ENCODE measurements at places on chromosomes 16 and 17. TPM values are rescaled to one million over a fixed set of nuclear protein-coding genes. Genes with fewer than 3 reads are reported as not detected.

DNA sequence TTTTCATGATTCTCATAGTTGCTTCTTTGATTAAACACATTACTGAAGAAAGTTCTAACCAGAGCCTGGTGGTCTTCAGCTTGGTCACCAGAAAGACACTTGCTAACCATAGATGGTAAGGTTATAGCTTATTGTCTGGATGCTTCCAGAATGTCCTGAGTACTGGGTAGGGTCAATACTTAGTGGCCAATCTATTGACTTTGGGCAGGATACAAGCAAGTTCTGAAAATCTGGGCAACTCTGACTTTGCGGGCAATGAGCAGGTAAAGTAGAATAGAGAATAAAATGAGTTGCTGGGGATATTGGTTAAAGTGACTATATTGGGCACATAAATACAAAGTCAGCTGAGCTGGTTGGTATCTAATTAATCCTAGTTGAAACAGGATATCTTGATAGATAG, 63.0 kb downstream of the ABCA8 start:
- no peak for DNase-seq

- no peak for DNase-seq
These were observed 10.5 kb upstream of the NUDT7 start for GRCh38 chr16:77711775-77712174.

DNA sequence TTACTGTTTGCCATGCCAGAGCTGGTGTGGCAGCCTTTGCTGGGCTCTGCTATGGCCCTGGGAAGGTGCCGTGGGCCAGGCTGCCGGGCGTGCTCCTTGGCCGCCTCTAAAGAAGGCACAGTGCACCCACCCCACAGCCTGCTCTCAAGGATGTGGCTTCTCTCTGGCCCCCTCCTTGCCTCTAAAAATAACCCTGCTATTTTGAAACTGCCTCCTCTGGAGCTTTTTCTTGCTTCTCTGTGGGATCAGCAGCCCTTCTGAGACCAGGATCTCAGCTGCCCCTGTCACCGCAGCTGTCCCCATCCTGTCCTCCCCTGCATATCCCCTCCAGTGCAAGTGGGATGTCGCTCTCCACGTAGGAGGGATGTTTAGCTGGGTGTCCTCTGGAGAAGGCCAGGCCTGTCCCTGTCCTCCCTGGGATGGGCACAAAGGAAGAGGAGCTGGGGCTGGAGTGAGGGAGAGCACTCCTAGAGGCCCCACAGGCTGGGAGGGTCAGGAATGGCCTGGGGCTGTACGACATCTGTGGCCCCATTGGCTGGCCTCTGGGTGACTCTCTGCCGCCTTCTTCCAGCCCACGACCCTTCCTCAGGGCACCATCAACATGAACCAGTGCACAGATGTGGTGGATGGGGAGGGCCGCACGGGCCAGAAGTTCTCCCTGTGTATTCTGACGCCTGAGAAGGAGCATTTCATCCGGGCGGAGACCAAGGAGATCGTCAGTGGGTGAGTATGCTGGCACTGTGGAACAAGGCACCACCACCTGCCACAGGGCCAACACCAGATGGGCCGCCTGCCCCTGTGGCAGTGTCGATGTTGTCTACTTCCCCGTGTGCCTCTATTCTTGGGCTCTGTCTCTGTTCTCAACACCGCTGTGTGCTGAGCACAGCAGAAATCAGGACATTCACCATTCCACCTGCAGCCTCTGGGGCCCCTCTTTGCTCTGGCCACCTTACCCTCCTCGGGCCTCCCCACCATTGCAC, 79.7 kb downstream of the PLD6 start:
- DNase-seq: no peak

DNA sequence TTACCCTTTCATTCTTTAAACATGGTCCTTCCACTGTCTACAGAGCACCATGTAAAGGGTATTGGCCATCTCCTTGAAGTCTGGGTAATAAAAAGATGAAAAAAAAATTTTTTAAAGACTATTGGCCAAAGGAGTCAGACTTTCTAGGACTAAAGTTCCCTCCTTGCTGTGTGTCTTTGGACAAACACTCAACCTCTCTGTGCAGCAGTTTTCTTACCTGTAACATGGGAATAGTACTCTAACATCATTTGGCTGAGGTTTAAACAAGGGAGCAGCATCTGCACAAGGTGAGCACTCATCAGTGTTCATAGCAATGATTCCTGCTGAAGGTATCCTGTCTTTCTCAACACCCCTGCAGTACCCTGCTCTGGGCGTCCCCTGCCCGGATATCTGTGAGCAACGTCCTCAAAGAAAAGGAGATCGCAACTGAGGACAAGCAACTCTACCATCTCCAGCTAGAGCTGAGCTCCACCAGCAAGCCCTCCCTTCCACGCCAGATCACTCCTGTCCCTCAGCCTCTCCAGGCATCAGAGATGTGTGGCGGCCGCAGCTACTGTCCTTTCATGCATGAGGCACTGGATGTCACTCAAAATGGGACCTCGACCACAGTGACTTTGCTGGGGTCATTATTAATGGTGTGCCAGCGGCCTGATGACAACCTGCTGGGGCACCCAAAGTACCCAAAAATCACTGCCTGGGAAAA, 29.5 kb upstream of the RPH3AL start:
- no peak for DNase-seq

- DNase-seq: no peak
These were observed 323.0 kb upstream of the TBX2 start for GRCh38 chr17:61076621-61077031.

Gene ZNF778
- 7.1 TPM for polyA plus RNA-seq

Gene PITPNM3
- polyA plus RNA-seq: not detected

Gene PRAC1
- polyA plus RNA-seq: not detected

Measured in naive B cell (primary cell).